Kidney epithelial cell (primary cell): ENCODE measurements at places on chromosomes 3 and 15. TPM values are rescaled to one million over a fixed set of nuclear protein-coding genes. Genes with fewer than 3 reads are reported as not detected.

DNA sequence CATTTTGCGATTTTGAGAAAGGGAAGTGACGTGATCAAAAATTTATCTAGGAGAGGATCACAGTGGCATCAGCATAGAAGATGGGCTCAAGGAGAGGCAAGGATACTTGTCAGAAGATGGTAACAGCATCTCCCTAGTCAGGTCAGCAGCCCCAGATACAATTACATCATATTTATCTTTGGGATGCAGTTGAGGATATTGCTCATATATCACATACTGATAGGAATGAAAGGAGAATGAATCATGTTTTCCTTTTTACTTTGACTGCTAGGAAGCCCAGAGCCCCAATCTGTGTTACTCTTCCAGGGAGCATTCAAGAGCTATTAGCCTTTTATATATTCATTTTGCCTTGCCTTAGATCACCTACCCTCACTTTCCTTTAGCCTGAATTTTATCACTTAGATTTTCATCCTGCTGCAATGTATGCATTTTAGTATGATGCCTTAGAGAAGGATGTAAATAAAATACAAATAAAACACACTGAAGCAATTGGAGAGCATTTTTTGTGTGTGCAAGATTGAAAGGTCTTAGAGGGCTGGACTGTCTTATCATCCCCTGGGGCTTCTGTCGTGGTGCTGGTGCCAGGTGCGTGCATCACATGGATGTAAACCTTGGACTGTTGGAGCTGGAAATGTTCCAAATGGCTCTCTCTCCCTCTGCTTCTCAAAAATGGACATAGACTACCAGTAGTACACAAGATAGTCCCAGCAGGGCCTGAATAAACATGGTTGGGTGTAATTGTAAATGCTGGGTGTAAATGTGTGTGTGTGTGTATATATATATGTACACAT, 40.3 kb downstream of the CORO2B start:
- DNase-seq: no peak

Gene NR2E3
- not detected in 2 replicates for total RNA-seq

Gene TMOD3
- 30.7 and 34.5 TPM in 2 replicates for total RNA-seq

DNA sequence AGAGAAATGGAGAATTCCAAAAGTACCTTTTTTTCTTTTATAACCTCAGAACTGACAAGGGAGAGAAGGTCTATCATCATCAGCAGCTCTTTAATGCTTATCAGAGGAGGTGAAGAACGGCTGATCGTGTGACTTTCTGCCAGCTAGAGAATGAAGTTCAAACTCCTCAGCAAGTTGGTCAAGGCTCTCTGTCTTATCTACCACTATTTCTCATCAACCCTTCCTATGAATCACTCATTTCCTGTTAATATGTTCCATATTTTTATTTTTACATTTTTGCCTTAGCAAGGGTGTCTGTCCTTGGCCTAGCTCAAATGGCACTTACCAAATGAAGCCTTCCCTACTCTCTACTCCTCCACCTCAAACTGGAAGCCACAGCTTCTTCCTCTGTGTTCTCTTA, 73.1 kb upstream of the TSPAN3 start:
- DNase-seq: no peak

Gene DPPA2
- not detected in 2 replicates for total RNA-seq

GRCh38 chr3:188926111-188926510, 245.7 kb upstream of the TPRG1 start:
- no peak for DNase-seq

DNA sequence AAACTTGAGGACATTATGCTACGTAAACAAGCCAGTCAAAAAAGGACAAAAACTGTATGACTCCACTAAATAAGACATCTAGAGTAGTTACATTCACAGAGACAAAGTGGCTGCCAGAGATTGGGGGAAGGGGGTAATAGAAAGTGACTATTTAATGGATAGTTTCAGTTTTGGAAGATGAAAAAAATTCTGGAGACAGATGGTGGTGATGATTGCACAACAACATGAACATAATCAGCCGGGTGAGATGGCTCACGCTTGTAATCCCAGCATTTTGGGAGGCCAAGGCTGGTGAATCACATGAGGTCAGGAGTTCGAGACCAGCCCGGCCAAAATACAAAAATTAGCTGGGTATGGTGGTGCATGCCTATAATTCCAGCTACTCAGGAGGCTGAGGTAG, 40.6 kb downstream of the DPP8 start:
- no peak for DNase-seq

Gene SLC28A1
- 0.17 and 0.82 TPM in 2 replicates for total RNA-seq

GRCh38 chr3:185162634-185163033, 9.8 kb upstream of the C3orf70 start:
- no peak for DNase-seq

- DNase-seq: no peak
Observed at GRCh38 chr3:131711114-131711768, 208.5 kb upstream of the MRPL3 start.

DNA sequence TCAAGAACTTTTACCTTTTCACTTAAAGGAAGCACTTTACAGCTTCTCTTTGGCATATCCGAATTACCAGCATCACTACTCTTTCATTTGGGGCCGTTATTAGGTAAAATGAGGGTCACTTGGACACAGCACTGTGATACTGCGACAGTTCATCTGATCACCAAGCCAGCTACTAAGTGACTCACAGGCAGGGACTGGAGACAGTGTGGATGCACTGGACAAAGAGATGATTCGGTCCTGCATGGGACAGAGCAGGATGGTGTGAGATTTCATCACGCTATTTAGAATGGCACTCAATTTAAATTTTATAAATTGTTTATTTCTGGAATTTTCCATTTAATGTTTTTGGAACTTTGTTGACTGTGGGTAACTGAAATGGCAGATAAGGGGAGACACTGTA, 166.9 kb upstream of the IL12A start:
- no peak for DNase-seq

DNA sequence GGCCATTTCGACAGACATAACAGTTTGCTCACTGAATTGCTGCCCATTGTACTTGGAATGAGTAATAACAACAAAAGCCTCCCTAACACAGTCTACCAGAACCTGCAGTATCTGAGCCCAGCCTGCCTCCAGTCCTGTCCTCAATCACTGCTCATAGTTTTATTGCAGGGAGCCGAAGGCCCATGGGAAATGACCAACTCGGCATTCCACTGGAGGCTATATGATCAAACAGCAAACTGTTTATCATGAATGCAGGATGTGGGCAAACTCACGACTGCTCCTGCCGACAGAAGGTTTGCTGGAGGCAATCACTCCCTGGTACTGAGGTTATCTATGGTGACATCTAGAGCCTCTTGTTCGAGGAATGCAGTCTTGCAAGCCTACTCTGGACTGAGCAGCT, 46.3 kb downstream of the LSM3 start:
- DNase-seq: no peak

DNA sequence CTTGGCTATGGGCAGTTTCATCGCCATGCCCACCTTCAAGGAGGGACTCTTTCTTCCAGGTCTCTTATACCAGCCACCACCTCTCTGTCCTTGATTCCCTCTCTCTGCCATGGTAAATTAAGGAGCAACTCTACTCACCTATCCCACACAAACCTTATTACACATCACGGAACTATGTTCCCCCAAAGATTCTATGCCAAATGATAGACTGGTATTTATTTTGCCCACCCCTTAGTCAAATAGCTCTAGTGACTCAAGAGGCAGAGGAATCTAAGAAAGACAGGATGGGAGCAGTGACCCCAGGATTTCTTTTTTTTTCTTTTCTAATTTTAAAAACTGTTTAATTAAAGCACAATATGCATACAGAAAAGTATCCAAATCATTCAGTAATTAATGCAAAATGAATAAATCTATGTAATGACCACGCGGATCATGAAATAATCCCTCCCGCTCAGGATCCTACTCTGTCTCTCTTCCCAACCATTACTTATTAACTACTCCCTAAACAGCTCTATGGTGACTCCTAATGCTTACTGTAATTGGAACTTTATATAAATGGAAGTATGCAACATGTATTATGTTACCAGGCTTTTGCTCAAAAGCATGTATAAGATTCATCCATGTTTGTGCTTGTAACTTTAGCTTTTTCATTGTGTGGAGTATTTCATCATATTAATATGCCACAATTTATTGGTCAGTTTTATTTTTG, 410.8 kb upstream of the RASGRP1 start:
- DNase-seq: no peak

Gene DUOXA2
- not detected in 2 replicates for total RNA-seq

DNA sequence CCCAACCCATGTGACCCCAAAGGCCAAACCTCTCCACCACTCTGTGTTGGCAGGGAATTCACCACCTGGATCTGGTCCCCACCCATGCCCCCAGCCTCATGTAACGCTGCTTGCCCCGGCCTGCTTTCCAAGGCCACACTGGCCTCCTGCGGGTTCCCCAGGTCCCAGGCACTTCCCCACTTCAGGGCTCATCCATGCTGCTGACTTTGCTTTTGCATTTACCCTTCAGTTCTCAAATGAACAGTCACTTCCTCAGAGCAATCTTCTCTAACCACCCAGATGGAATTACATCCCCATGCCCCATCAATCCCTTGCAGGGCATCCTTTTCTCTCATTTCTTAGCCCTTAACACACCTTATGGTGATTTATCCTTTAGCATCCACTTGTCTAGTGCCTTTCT, 9.2 kb downstream of the DAPK2 start:
- DNase-seq: no peak

Gene NFKBIZ
- 76.4 and 91.6 TPM in 2 replicates for total RNA-seq
